Activated CD8-positive, alpha-beta memory T cell treated with anti-CD3 and anti-CD28 coated beads, Interleukin-2, amount 50 U/mL, for 48 hours (primary cell): ENCODE measurements at places on chromosomes 4 and X.

DNA sequence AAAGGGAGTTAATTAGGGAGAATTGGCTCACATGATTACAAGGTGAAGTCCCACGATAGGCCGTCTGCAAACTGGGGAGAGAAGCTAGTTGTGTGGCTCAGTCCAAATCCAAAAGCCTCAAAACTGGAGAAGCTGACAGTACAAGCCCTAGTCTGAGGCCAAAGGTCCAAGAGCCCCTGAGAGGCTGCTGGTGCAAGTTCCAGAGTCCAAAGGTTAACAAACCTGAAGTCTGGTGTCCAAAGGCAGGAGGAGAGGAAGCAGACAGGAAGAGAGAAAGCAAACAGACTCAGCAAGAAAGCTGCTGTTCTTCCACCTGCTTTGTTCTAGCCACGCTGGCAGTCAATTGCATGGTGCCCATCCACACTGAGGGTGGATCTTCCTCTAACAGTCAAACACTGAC, 29.0 kb upstream of the SPACA5B start:
- no peak for DNase-seq

- no peak for DNase-seq
These were observed 67.6 kb downstream of the ELOVL6 start for GRCh38 chr4:110130576-110131358.

- no peak for DNase-seq
These were observed 44.8 kb upstream of the PPP2R2C start for GRCh38 chr4:6517171-6517570.

GRCh38 chr4:84917869-84918600, 48.5 kb downstream of the WDFY3 start:
- no peak for DNase-seq

GRCh38 chr4:166308647-166309046, 435.6 kb downstream of the TLL1 start:
- DNase-seq: no peak

DNA sequence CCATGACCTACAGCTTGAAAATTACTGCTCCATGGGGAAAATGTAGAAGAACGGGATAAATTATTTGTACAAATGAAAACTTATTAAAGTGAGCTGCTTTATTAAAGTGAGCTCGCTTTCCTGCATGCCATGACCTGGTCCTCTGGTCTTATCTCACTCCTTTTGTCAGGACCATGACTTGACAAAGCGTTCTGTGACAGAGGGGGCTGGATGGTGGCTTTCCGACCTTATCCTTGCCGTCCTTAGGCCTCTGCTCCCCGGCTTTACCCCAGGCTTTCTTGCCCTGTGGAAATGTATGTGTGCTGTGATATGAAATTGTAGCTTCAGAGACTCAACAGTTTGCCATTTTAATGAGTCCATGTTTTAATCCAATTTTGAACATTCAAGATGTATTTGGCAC, 44.0 kb upstream of the FBXW7 start:
- DNase-seq: no peak

DNA sequence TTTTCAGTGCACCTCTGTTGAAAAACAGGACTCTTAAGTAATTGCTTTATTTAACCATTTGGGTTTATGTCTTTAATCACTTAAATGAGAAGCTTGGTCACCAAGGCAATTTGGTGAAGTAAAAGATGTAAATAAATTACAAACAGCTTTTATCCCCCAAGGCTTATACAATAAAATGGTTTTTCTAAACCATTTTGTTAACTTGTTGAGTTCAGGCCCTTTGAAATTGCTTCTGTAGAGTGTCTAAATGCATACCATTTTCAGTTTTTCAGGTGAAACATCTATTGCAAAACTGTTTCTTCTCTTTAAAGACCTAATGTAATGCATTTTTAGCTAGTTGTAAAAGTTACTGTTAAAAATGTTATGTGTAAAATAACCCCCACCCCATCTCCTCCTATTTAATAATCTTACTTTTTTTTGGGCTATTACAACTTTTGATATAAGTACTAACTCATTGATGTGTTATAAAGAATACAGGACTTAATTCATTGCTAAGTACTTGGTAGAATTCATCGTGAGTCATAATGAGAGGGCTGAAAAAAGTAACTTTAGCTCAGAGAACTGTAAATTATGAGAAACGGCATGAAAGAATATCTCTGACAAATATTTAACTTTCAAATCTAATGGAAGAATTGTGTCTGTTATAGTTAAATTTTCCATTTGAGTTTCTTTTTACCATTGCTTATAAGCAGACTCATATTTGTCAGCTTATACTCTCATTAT, 4.5 kb downstream of the RAPGEF2 start:
- no peak for DNase-seq

DNA sequence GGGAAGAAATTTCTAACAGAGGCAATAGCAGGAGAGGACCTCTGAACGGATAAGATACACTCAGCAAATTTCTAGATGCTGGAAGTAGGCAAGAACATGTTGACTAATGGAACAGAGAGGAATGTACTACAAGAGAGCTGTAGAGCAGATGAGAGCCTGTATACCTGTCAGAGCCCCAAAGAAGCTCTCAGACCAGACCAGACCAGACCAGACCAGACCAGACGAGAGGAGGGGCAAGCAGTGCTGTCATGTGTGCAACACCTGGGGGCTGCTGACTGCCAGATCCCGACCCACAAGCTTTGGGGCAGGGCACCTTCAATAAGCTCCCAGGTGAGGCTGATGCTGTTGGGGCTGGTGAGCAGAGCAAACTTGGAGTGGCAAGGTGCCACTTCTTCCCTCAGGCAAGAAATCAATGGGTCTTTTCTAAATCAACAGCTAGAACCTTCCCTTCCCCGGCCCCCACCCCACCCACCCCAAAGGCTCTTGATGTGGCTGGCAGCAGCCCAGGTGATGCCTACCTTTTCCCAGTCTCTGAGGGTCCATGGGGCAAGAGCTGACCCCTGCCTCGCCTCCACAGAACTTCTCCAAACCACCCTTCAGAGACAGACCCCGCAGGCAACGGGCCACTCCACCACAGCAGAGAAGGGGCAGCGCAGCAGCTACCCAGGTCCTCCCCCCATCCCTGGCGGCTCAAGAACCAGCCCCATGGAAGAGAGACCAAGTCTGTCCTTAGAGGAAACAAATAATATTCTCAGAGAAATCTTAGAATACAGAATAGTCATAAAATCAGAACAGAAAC, 32.7 kb downstream of the MECP2 start:
- DNase-seq: no peak

DNA sequence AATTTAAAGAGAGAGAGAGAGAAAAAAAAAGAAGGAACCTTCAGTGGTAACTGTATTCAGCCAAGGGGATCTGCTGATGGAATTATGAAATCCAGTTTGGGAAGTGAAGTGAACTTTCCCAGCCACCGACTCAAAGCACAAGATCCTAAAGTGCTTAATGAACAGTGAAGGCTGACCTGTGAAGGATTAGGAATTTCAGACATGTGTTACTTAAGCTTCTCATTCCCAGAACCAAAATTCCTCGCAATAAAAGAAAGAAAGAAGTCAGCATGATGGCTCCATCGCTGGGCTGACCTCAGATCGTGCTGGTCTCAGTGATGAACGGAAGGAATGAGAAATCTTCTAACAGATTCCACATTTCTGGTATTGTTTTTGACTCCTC, 135.2 kb downstream of the ARSF start:
- DNase-seq: no peak

- no peak for DNase-seq
These were observed 44.2 kb downstream of the COMMD8 start for GRCh38 chr4:47419296-47419695.

GRCh38 chrX:117096528-117096927, 633.8 kb upstream of the CT83 start:
- DNase-seq: no peak

GRCh38 chr4:83040269-83040668, 5.3 kb downstream of the COPS4 start:
- DNase-seq: no peak

DNA sequence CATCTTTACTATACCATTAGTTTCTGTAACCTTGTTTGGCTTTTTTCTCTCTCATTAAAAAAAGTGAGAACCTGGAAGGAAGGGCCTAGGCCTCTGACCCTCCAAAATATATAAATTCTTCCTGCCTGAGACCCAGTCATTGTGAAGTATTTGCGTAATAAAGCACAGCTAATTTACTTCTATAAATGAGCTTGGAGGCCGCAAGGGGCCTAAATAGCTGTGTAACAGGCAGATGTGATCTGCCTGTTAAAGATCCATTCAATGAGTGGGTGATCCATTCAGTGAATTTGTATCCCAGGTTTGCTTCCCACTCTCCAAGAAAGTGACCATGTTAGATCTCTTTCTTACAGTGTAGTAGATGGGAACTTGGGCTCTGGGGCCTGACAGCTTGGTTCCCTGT, 595 bp upstream of the PYURF start:
- no peak for DNase-seq

- DNase-seq: no peak
These were observed 734.2 kb downstream of the RAPGEF2 start for GRCh38 chr4:159837071-159837470.

DNA sequence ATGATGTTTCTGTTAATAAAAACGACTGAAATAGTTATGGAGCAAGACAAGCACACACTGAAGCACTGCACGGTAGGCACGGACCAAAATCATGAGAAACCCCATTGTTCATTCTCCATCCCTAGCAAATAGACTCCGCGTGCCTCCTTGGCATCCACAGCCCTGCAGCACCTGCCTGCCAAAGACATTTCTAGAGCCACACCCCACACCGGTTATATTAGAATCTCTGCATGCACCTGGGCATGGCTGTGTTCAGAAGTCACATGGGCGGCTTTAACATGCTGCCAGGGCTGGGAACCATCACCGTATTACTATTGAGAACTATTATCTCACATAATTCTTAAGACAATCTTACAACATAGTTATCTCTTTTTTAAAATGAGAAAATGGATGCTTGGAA, 5.9 kb downstream of the PDLIM3 start:
- DNase-seq: no peak

DNA sequence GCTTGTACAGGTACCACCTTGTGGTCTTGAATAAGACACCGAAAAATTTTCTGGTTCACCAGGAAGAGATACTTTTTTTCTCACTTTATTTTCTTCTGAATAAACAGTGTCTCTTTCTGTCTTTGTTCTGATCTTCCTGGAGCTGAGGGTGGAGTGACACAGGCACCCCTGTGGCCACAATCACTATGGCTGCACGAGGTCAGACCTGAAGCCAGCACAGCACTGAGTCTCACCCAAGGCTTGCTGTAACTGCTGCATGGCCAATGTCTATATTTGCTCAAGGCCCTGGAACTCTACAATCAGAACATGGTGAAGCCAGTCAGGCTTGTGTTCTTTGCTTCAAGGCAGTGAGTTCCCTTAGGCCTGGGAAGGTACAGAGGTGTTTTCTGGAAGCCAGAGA, 87.2 kb downstream of the GPR174 start:
- DNase-seq: no peak

DNA sequence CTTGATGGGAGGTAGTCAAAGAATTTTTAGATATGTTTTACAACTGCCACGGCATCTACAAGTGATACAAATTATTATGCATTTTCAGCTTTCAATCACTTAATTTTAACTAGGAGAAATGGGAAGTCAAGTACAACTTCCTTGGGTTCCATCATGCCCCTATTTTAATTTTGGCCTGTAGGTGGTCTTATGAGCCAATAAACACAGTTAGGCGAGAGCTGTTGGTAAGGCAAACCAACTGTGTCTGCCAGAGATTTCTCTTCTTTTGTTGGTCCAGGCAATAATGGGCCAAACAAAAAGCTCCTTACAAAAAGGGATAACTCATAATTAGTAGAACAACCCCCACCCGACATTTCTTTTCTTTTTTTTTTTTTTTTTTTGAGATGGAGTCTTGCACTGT, 63.3 kb upstream of the ARX start:
- no peak for DNase-seq

DNA sequence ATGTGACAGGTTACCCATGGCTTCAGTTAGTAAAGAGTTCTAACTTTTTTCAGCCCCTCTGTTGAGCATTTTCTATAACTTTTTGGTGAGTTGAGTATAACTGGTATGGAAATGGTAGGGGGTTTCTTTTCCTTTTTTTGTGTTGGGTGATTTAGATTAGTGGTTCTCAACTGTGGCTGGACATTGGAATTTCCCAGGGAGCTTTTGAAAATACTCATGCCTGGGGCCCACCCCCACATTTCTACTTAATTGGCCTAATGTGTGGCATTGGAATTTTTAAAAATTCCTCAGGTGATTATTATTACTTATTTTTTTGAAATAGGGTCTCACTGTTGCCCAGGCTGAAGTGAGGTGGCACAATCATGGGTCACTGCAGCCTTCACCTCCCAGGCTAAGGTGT, 21.9 kb downstream of the SMS start:
- DNase-seq: no peak

DNA sequence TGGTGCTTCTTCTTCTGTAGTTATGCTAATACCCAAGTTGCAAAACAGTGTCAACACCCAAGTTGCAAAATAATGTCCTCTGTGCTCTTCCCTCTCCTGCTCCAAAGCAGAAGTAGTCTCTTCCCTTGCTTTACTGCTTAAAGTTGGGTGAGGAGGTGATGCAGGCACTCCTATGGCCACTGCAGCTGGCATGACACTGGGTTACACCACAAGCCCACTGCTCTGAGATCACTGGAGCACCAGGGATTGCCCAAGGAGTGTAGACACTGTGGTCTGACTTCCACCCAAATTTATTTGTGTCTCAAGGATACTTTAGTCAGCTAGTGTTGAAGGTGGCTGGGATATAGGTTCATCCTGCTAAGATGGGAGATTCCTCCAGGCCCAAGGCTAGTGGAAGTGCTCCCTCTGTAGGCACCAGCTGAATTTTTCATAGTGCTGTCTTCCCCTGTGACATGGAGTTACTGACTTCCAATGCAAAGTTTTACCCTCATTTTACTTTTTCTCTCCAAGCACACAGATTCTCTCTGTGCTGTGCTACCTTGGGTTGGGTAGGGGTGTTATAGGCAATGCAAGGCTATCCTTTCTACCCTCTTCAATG, 196.2 kb upstream of the TENT5D start:
- no peak for DNase-seq

- no peak for DNase-seq
These were observed 6.8 kb upstream of the TCEANC start for GRCh38 chrX:13646154-13646549.

GRCh38 chr4:128858879-128859671, 49.6 kb downstream of the JADE1 start:
- no peak for DNase-seq

GRCh38 chrX:22950269-22951266, 49.2 kb upstream of the DDX53 start:
- DNase-seq: no peak

GRCh38 chr4:5751666-5752375, 40.8 kb downstream of the EVC start:
- DNase-seq: no peak

- DNase-seq: no peak
These were observed 37.2 kb upstream of the CPEB2 start for GRCh38 chr4:14965071-14965470.

GRCh38 chrX:48741834-48742233, 19.7 kb upstream of the GLOD5 start:
- no peak for DNase-seq
